ENCODE measurements at places on chromosomes 5 and 9.

DNA sequence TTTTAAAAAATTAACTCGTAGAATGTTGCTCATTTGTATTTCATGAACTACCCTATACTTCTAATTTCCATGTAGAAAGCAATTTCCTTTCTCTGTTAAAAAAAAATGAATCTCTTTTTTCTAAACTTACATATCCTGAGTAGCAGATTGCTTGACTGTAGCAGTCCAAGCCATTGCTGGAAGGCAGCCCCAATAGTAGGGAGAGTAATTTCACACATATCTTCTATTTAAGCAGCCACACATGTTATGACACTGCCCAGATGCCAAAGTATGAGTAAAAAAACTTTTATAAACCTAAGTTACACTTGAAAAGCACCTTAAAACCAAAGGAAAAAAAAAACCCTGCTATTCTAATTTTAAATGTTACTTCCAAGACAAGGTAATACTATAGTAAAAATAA is 69.6 kb downstream of the FBXL17 start:
- DNase-seq, result no peak

GRCh38 chr9:134778841-134779411 is 101.7 kb upstream of the FCN2 start:
- DNase-seq, result peak; percentile 37

- DNase-seq, result peak; percentile 26
These were observed 53.9 kb upstream of the TMEM171 start for GRCh38 chr5:73066466-73066865.

DNA sequence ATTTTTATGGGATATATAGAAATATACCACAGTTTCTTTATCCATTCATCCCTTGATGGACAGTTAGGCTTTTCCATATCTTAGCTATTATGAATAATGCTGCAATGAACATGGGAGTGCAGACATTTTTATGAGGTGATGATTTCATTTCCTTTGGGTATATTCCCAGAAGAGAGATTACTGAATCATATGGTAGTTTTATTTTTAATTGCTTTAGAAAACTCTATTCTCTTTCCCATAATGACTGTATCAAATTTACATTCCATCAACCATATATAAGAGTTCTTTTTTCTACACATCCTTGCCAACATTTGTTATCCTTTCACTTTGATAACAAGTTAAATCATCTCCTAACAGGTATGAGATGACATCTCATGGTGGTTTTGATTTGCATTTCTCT is 821.6 kb downstream of the TLE1 start:
- peak; percentile 77 for DNase-seq

GRCh38 chr9:76441551-76442322 is 17.2 kb upstream of the GCNT1 start:
- DNase-seq, result no peak

DNA sequence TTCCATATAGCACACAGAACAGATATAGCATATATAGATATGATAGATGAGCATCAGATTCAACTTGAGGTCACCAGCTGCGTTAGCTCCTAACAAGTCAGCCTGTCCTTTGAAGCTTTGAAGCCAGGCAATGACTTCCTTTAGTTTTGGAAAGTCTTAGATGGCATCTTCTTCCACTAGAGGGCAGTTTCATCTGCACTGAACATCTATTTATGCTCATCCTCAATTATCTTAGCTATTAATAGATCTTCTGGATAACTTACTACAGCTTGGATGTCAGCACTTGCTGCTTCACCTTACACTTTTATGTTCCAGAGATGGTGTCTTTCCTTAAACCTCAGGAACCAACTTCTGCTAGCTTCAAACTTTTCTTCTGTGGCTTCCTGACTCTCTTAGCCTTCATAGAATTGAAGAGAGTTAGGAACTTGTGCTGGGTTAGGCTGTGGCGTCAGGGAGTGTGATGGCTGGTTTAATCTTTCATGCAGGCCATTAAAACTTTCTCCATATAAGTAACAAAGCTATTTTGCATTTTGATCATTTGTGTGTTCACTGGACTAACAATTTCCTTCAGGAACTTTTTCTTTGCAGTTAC is 1401.4 kb downstream of the EFNA5 start:
- DNase-seq, result no peak

- DNase-seq, result no peak
These were observed 1104.4 kb upstream of the SEMA6A start for GRCh38 chr5:117679046-117679445.

DNA sequence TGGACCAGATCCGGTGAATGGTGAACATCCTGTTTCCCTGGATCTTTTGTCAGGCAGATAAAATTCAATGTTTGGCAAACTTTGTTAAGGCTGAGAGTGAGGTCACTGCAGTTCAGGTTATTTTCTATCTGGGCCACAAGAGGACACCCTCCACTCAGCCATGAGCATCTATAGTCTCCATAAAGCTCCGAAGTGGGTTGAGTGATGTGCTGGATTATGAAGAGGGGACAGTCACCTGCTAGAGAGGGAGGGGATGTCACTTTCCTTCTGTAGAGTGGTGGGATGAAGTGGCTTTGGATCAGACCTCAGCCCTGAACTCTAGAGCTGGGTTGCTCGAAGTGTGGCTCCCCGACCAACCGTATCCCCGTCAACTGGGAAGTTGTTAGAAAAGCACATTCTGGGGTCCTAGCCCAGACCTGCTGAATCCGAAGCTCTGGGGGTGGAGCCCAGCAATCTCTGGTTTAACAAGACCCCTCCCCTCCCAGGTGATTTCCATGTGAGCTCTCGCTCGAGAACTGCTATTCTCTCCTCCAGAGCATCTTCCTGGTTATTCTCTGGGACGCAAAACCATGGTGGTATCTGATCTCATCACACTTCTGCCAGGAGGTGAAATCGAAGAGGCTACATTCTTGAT is 31.8 kb upstream of the FGF1 start:
- DNase-seq, result peak; percentile 40
